ENCODE measurements at places on chromosomes 5 and 9.

DNA sequence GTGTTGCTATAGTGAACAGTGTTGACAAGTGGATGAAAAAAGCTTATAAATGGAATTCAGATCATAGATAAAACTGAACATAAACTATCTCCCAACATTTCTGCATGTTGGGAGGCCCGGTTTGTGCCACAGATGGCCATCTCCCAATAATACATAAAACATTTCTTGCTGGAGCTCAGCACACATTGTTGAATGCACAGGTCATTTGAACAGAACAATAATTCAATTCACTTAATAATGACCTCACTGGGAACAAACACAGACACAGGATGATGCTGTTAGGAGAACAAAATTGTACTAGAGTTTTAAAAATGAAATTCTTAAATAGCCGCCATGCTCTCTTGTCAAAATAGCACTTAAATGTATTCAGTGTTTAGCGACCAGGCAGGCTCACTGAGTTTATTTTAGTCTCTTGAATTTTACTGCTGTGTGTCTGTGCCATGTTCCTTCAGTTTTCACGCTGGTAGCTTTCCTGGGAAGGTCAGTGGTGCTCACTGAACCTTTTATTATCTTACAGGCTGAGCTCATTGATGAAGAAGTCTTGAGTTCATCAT, 85.0 kb upstream of the SSBP2 start:
- no peak for DNase-seq

GRCh38 chr5:83406906-83407305, 64.6 kb upstream of the VCAN start:
- DNase-seq = no peak

- no peak for DNase-seq
These were observed 95.1 kb upstream of the DAPK1 start for GRCh38 chr9:87402537-87402936.

GRCh38 chr9:114799925-114800324, 5.9 kb downstream of the TNFSF15 start:
- DNase-seq = no peak

DNA sequence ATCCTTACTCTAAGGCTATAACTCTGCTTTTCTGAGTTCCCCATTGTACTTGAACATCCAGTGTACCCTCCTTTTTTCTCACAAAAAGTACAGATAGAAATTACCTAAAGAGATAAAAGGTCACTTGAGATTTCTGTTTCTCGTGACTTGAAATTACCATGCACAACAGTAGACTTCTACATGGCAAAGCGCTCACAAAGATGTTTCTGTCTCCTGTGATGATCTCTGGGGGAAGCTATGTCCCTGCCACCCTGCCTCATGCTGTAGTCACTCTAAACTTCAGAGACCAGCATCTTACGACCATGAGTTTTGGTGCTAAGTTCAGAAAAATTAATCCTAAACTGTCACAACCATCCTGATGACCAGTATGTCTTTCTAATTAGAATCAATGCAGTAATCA, 36.2 kb downstream of the NFIB start:
- no peak for DNase-seq

- no peak for DNase-seq
These were observed 232.9 kb downstream of the SYK start for GRCh38 chr9:91034521-91034920.
